ENCODE measurements at places on chromosomes 12 and 14.

- no peak for DNase-seq
These were observed 56.4 kb downstream of the PITPNM2 start for GRCh38 chr12:123094349-123095077.

GRCh38 chr14:71538288-71538687, 393.9 kb upstream of the RGS6 start:
- DNase-seq, result no peak

GRCh38 chr12:54213079-54213478, 24.3 kb upstream of the SMUG1 start:
- no peak for DNase-seq

DNA sequence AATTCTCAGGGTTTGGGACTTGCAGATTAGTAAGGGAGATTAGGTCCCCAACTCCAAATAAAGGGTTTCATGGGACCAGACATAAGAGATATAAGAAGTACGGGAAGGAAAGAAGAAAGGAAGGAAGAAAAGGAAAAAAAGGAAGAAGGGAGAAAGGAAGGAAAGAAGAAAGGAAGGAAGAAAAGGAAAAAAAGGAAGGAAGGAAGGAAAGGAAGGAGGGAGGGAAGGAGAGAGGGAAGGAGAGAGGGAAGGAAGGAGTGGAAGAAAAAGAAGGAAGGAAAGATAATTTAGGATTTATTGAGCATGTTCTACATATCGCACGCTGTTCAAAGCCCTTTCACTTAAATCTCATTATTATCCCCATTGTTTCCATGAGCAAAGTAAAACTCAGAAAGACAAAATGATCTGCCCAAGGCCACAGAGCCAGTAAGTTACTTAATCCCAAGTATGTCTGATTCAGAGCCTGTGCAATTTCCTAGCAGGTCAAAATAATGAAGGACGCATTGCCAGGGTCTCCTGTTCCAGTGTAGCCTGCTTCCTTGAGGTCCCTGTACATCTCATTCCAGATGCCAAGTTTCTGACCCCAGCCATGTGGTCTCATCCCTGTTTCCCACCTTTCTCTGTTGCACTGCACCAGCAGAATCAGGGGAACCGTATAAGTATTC, 3.9 kb upstream of the HDAC7 start:
- no peak for DNase-seq

- no peak for DNase-seq
These were observed 36.5 kb upstream of the SSTR1 start for GRCh38 chr14:38171197-38171596.

- no peak for DNase-seq
These were observed 567.9 kb downstream of the MED13L start for GRCh38 chr12:115709540-115710011.

DNA sequence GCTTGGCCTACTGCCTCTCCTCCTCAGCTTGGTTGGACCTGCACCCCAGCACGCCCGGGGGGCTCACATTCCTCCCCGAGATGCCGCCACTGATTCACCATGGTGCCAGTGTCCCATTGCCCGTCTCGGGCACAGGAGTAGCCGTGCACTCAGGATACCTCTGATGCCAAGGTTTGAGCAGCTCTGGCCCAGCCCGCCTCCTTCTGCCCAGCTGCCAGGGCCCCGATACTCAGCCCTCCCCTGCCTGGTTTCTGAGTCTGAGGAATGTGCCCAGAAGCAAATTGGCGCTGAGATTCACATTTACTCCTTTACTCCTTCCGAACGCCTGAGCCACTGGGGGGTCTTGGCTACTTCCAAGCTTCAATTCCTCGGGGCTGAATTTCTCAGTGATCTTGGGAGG, 63.5 kb downstream of the NINJ2 start:
- no peak for DNase-seq

All from stimulated activated CD4-positive, alpha-beta T cell treated with anti-CD3 and anti-CD28 coated beads, Interleukin-1b, Interleukin-23, amount 100 ng/mL, for 1 hour (primary cell).